ENCODE measurements at places on chromosomes 2 and 18.

- no peak for DNase-seq
These were observed 24.4 kb upstream of the LRP2 start for GRCh38 chr2:169386722-169387121.

- peak; percentile 7 for DNase-seq
These were observed 392.4 kb downstream of the ALK start for GRCh38 chr2:29528891-29529520.

- DNase-seq: no peak
These were observed 151.6 kb downstream of the TMEM18 start for GRCh38 chr2:525611-526010.

GRCh38 chr18:12317664-12318333 is 9.8 kb downstream of the TUBB6 start:
- DNase-seq: no peak

DNA sequence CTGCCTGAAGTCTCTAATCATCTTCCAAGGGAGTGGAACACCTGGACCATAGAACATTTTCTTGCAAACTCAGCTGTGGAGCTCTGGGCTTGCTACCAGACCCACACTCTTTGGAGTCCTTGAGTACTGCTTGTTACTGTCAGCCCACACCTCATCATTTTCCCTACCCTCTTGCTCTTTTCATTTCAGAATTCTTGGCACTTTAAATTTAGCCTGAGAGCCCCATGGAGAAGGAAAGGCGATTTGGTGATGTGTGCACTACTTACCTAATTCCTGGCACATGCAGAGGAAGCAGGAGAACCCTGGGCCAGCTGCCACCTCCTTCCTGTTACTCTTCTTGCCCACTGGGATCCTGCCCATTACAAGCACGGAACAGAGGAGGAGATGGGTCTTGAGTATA is 31.7 kb downstream of the TMEM178A start:
- no peak for DNase-seq

GRCh38 chr2:64658269-64658668 is 4.6 kb upstream of the SERTAD2 start:
- no peak for DNase-seq

DNA sequence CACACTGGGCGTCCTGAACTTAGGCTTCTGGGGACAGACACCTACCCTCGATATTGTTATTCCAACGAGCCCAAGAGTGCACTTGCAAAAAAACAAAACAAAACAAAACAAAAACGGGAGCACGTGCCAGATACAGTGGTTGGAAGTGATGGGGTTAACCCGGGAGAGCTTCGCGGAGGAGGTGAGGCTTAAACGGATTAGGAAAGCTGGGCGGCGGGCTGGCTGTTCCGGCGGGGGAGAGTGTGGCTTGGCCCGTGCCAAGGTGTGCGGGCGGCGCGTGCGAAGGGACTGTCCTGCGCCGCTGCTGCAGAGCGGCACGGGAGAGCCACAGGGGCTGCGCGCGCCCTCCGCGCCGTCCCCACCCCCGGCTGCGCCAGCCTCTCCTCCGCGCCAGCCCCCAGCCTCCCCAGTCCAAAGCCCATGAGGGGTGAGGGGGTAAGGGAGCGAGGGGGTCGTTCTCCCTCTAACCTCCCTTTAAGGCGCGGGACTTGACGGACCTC is 1.5 kb upstream of the SLC30A3 start:
- DNase-seq: no peak

- no peak for DNase-seq
These were observed 440.2 kb upstream of the ST6GAL2 start for GRCh38 chr2:107325981-107326786.

GRCh38 chr2:63843791-63844190 is 2.1 kb downstream of the UGP2 start:
- DNase-seq: no peak

GRCh38 chr18:25237571-25238267 is 114.2 kb downstream of the ZNF521 start:
- no peak for DNase-seq

DNA sequence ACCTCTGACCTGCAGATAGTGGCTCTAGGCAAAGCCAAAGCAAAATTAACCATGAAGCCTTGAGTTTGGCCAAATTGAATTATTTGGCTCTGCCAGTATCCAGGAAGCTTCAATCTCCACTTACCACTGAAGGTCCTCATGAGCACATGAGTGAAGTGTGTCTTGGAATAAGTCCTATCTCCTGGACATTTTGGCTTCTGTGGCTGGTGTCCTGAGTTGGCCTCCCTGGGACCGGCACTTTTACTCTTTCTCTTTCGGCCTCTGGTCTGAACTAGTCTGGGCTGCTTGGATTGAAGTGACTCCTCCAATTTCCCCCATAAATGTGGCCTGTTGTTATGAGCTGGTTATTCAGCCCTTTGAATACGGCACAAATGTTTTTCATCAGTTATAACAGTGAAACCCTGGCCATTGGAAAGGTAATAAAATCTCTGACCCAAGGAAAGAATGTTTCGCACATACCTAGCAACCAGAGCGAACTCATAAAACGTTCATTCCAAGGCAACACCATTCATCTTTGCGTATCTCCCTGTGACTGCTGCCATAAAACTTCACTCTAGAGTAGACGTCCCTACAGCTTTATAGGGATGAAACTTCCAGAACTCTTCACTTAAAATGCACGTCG is 216.4 kb downstream of the LPIN1 start:
- DNase-seq: no peak

DNA sequence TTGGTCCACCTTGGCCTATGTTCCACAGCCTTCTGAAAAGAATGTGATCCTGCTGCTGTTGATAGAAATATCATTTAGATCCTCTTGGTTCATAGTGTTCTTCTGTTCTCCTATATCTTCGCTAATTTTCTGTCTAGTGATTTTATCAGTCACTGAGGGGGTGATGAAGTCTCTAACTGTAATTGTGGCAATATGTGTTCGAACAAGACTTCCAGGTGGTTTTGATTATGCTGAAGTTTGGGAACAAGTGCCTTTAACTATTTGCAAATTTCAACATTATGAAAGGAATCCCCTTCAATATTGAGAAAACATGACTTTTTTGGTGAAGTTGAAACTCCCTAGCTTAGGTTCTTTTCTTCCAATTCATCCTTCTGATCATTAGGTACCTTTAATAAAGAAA is 140.4 kb downstream of the MTX2 start:
- no peak for DNase-seq
